ENCODE measurements at places on chromosomes 4 and X.

GRCh38 chrX:15441464-15441863, 51.7 kb downstream of the PIR start:
- no peak for DNase-seq

DNA sequence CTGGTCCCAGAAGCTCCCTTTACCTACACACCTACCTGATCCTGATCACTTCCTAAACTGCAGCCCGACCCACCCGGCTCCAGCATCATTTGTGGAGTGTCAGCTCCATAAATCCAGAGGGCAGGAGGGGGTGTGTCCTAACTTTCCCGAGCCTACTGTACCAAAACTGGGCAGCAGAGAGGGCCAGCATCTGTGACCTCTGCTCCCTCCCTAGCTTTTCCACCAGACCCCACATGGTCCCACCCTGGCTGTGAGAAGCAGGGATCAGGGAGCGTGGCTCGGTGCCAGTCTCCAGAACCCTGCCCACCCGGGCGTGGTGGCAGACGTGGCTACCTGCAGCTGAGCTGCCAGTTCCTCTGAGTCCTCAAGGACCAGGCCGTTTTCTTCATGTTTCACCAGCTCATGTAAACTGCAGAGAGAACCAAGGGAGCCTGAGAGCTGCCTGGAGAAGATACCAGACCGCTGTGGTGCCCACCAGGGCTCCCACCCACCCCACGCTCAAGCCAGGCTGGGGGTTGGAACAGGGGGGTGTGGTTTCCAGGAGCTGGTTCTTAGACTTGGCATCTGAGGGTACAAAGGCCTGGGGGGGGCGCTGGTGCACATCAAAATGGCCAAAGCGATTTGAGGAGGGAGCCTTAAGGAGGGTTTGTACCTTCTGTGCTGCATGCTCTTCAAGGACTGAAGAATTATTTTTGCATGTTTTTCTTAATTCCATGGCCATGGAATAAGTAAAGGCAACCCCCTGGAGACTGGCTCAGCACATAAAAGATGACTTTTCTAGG, 76.7 kb upstream of the DRD5 start:
- no peak for DNase-seq

- DNase-seq: no peak
Measured at GRCh38 chrX:43699475-43699874, 43.4 kb downstream of the MAOA start.

GRCh38 chr4:25123236-25123635, 37.0 kb downstream of the SEPSECS start:
- no peak for DNase-seq

- peak; percentile 56 for DNase-seq
Measured at GRCh38 chrX:57156397-57157049, 19.3 kb upstream of the SPIN2A start.

GRCh38 chr4:25080571-25080970, 49.8 kb upstream of the LGI2 start:
- DNase-seq: no peak

DNA sequence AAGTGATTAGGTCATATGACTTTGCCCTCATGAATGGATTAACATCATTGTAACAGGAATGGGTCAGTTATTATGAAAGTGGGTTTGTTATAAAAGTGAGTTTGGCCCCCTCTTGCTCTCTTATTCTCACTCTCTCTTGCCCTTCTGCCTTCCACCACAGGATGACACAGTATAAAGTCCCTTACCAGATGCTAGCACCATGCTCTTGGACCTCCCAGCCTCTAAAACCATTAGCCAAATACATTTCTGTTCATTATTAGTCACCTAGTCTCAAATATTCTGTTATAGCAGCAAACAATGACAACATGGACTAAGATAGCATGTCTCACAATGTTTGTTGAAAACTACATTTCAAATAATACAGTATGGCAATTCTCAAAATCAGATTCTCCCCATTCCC, 59.7 kb downstream of the RWDD4 start:
- DNase-seq: no peak

DNA sequence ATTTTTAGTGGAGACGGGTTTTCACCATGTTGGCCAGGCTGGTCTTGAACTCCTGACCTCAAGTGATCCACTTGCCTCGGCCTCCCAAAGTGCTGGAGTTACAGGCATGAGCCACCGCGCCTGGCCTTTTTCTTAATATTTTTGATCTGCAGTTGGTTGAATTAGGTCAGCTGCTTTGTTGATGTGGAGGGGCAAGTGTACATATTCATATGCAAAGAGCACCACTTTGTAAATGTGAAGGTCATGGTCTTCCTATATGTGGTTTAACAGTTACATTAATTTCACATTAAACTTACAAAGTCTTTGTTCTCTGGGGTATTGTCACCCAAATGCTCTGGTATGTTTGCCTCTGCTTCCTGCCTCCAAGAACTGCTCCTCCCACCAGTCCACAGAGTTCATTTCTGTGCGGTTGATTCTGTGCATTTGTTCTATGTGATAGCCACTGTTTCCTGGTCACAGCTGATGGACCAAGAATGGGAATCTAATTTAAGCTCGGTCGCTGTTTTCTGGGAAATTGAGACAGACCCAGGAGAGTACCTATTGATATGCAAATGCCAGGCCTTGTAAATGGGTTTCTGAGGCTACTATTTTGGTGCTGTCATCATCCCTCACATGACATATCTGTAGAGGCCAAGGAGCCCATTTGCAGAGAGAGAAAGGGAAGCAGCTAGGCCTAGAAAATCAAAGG, 26.9 kb upstream of the HPSE start:
- DNase-seq: peak; percentile 95

GRCh38 chr4:41989994-41990364, 351 bp upstream of the SLC30A9 start:
- DNase-seq: peak; percentile 54

DNA sequence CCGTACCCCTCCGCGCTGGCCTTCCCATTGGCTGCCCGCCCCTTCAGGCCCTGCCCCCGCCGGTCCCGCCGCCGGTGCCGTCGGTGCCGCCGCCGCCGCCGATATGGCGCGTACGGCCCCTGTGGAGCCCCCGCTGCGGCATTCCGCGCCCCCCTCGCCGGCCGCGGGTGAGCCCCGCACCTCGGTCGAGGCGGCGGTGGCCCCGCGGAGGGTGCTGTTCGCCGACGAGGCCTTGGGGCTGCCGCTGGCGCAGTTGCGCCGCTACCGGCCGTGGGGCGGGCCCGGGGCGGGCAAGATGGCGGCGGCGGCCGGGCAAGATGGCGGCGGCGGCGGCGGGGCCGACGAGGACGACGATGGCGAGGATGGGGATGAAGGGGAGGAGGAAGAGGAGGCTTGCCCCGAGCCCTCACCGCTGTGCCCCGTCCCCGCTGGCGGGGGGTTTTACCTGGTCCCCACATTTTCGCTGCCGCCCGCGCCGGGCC, at the start of gene PPP1R3F:
PPP1R3F (plus strand) TSS at position 27 of the 482 bp plus-strand sequence; CDS start at position 104, 77 bp downstream.
- no peak for DNase-seq

- DNase-seq: no peak
Measured at GRCh38 chr4:6301732-6302442, 32.2 kb downstream of the WFS1 start.

DNA sequence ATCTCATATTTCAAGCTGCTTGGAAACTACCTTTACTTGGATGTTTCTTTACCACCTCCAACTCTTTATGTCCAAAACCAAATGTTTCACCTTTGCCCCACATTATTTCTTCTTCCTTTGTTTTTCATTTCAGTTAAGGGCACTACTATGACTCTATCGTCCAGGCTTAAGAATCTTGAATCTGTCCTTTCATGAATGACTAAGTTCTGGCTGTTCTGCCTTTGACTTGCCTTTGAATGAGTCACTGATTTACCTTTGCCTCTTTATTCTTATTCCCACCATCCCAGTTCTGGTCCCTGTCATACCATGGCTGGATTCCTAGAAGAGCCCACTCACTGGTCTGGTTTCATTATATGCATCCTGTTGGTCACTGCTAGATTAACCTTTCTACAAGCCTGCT, 30.6 kb upstream of the PLAC1 start:
- DNase-seq: no peak

GRCh38 chr4:108216510-108216909, 47.8 kb upstream of the LEF1 start:
- DNase-seq: no peak

All from OCI-M1 (cell line).